ENCODE measurements at places on chromosomes 4 and X. TPM values are rescaled to one million over a fixed set of nuclear protein-coding genes. Genes with fewer than 3 reads are reported as not detected.
A peak's percentile ranks its signal among the peaks of the same experiment; 100 is the strongest.

- DNase-seq: no peak
- H3K4me3 ChIP-seq: no peak overlapping the region
- no peaks in the 10 kb centered on the region for H3K27me3 ChIP-seq
- H3K27ac ChIP-seq: no peak overlapping the region
- no peaks in the 10 kb centered on the region for H3K4me1 ChIP-seq
Observed at GRCh38 chr4:135515295-135515694, 1313.7 kb upstream of the PABPC4L start.

The AKAP4 gene
- not detected for total RNA-seq

DNA sequence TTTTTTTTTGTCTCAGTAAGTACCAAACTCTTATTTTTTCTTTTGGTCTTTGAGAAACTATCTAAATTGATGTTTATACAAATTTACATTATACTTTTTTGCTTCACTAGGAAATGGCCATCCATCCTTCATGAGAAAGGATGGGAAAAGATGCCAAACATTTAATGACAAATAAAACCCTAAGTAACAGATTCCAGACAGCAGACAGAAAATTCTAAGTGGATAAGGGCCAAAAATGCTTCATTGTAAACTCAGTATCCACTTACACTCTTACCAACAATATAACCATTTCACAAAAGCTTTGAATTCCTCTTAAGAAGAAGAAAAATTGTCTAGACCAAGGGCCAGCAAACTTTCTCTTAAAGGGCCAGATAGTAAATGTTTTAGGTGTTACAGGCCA, 3.5 kb downstream of the GUCY1B1 start:
- no peak overlapping the region for H3K4me3 ChIP-seq
- no peaks in the 10 kb centered on the region for H3K36me3 ChIP-seq
- H3K4me1 ChIP-seq: peaks cover 10% of the 10 kb centered on the region
- no peak overlapping the region for H3K27ac ChIP-seq
- no peak for DNase-seq

DNA sequence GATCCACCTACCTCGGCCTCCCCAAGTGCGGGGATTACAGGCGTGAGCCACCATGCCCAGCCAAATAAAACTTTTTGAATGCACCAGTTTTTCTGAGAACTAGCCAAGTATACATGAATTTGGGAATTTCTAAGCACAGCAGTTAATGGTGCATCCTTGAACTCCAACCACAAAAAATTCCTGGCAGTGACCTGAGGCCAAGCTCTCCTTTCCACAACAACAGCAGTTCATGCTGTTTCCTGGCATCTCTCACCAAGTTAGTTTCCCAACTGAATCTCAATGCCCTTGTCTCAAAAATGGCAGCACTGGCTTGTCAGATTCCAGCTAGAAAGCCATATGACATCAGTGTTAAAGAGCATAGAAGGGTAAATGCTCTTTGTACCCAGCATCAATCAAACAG, 15.9 kb upstream of the XKRX start:
- H3K27me3 ChIP-seq: no peaks in the 10 kb centered on the region
- H3K4me3 ChIP-seq: no peak overlapping the region
- DNase-seq: no peak
- H3K36me3 ChIP-seq: no peaks in the 10 kb centered on the region
- H3K27ac ChIP-seq: no peak overlapping the region

DNA sequence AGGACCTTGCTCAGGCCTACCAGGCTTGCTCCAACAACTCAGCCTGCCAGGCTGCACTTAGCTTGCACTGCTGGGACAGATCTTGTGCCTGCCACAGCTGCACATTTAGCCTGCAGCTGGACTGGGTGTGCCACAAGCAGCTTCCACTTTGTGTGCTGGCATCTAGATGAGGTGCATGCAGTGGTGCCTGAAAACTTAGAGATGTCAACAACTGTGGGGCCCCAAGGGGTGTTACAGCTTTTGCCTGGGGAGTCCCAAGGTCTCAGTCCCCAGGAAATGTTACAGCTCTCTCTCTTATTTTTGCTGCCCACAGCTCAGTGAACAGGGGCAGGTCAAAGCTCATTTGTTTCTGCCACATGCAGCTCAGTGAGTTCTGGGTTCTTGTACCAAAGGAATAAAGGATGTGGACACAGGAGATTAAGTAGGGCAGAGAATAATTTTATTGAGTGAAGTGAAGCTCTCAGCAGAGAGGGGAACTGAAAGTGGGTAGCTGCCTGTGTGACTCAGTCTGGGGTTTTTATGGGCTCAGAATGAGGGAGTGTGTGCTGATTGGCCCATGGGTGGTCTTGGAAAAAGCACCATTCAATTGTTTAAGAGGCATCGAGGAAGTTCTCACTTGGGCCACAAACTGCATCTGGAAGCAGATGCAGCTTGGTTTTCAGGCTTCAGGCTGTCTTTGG, 828.3 kb downstream of the TECRL start:
- H3K27ac ChIP-seq: no peak overlapping the region
- no peaks in the 10 kb centered on the region for H3K4me1 ChIP-seq
- no peaks in the 10 kb centered on the region for H3K27me3 ChIP-seq
- H3K4me3 ChIP-seq: no peak overlapping the region

- no peak overlapping the region for H3K27ac ChIP-seq
- H3K4me3 ChIP-seq: no peak overlapping the region
- H3K36me3 ChIP-seq: no peaks in the 10 kb centered on the region
- DNase-seq: peak; percentile 47
- H3K4me1 ChIP-seq: peaks cover 6% of the 10 kb centered on the region
Observed at GRCh38 chr4:110518889-110519490, 43.0 kb downstream of the ENPEP start.

DNA sequence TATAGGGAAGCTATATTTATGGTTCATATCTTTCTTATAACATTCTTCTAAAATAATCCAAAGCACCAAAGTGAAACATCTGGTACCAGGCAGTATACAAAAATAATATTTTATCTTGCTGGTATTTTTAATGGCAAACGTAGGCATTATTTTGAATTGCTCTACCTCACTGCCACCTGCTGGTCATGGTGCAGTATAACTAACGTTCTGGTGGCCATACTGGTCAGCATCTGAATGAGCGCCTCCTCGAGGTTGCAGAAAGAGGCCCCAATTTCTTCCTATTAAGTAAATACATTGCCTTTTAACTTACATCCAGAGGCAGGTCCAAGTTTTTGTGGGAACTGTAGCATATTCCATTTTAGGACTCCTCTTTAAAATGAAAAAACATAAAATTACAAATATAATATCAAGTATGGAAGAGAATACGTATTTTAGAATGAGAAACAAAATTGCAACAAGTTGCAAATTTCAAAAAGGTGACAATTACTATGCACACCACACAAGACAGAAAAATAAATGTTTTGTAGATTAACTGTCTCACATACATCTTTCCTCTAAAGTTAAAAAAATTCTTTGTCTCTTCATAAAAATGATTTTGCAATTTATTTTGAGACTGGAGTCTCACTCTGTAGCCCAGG, 22.9 kb upstream of the CWH43 start:
- no peaks in the 10 kb centered on the region for H3K36me3 ChIP-seq
- peaks cover 2% of the 10 kb centered on the region for H3K4me1 ChIP-seq
- peak; percentile 84 for DNase-seq
- H3K27ac ChIP-seq: no peak overlapping the region

The UPF3B gene
- total RNA-seq: 10.3 TPM

GRCh38 chr4:64824591-64824990, 415.3 kb upstream of the TECRL start:
- no peak for DNase-seq
- no peaks in the 10 kb centered on the region for H3K4me1 ChIP-seq
- H3K27me3 ChIP-seq: no peaks in the 10 kb centered on the region
- no peak overlapping the region for H3K4me3 ChIP-seq
- no peaks in the 10 kb centered on the region for H3K36me3 ChIP-seq
- H3K27ac ChIP-seq: no peak overlapping the region

DNA sequence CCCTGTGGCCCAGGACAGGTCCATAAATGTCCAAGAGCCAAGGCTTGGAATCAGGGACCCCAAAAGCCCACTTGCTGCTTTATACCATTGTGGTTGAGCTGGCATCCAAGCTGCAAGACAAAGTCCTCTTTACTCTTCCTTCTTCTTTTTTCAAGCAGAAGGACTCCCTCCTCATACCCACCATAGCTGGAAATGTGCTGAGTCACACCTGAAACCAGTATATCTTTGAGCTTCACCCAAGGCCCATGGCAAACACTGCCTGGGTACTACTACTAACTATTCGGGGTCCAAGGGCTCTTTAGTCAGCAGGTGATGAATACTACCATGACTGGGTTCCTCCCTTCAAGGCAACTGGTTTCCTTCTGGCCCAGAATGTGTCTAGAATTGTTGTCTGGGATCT, 37.3 kb upstream of the NMU start:
- DNase-seq: no peak
- no peak overlapping the region for H3K4me3 ChIP-seq
- peaks cover 7% of the 10 kb centered on the region for H3K27me3 ChIP-seq
- no peaks in the 10 kb centered on the region for H3K4me1 ChIP-seq
- H3K27ac ChIP-seq: no peak overlapping the region

The APLN gene
- total RNA-seq: 2.7 TPM

DNA sequence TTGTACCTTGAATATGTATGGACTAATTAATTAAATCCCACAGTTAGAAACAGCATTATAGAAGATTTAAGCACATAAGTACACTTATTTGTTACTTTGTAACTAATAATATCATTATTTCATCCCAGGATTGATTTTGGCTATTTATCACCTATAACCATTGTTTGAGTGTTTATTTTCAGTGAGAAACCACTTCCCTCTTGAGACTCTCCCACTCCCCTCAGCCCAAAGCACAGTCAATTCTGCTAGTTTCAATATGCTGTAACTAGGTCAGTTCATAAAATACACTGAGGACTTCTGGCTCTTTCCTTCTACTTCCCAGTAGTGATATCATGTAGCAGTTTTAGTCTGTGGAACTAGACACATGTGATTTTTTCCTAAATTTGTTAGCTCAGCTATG, 16.3 kb downstream of the OFD1 start:
- H3K27me3 ChIP-seq: no peaks in the 10 kb centered on the region
- no peak for DNase-seq
- peaks cover 31% of the 10 kb centered on the region for H3K4me1 ChIP-seq
- H3K27ac ChIP-seq: no peak overlapping the region
- peaks cover 49% of the 10 kb centered on the region for H3K36me3 ChIP-seq

GRCh38 chr4:88060431-88060830, 53.0 kb downstream of the PKD2 start:
- DNase-seq: no peak
- H3K36me3 ChIP-seq: peaks cover 10% of the 10 kb centered on the region
- no peaks in the 10 kb centered on the region for H3K4me1 ChIP-seq
- no peak overlapping the region for H3K27ac ChIP-seq
- H3K27me3 ChIP-seq: no peaks in the 10 kb centered on the region
- no peak overlapping the region for H3K4me3 ChIP-seq

The TMEM156 gene
- total RNA-seq: 14.1 TPM

DNA sequence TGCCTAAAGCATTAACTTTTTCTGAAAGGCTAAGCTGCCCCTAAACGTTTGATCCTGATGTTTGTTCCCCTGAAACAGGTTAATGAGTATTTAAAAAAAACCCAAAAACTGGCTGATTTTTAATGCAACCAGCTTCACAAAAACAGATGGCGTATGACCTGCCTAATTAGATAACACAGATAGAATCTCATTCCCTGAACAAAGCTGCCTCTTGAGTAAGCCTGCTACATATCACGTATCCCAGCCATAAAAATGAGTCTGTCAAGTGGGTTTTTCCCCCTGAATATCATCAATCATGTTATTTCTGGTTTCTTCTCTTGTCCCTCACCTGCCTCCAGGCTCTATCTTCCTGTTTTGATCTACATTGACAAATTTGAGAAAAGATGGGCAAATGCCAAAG, 154.2 kb upstream of the FAM9B start:
- H3K27ac ChIP-seq: no peak overlapping the region
- H3K4me1 ChIP-seq: no peaks in the 10 kb centered on the region
- no peaks in the 10 kb centered on the region for H3K27me3 ChIP-seq
- H3K36me3 ChIP-seq: no peaks in the 10 kb centered on the region
- no peak overlapping the region for H3K4me3 ChIP-seq
- no peak for DNase-seq

DNA sequence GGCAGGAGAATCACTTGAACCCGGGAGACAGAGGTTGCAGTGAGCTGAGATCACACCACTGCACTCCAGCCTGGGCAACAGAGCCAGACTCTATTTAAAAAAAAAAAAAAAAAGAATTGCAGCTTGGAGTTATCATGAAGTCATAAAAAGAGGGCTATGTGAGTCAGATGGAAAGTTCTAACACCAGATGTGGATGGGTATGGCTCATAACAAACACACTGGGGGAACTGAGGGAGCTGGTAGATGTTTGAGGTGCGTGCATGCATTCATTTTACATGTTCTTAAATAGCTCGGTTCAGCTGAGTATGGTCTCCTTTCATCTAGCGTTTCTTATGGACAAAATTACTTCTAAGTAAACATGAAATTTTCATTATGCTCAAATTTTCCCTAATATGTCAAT, 11.7 kb downstream of the TRMT2B start:
- H3K4me3 ChIP-seq: no peak overlapping the region
- peaks cover 2% of the 10 kb centered on the region for H3K4me1 ChIP-seq
- H3K27ac ChIP-seq: no peak overlapping the region
- H3K27me3 ChIP-seq: no peaks in the 10 kb centered on the region
- no peak for DNase-seq
- H3K36me3 ChIP-seq: peaks cover 30% of the 10 kb centered on the region

- no peak overlapping the region for H3K27ac ChIP-seq
- no peaks in the 10 kb centered on the region for H3K4me1 ChIP-seq
- no peaks in the 10 kb centered on the region for H3K36me3 ChIP-seq
Observed at GRCh38 chr4:181677201-181677600, 566.0 kb upstream of the TENM3 start.

The CT45A3 gene
- total RNA-seq: not detected

The FHDC1 gene
- total RNA-seq: 0.13 TPM

GRCh38 chr4:116143198-116143597, 942.2 kb downstream of the TRAM1L1 start:
- H3K27ac ChIP-seq: no peak overlapping the region
- no peaks in the 10 kb centered on the region for H3K27me3 ChIP-seq
- DNase-seq: no peak
- no peaks in the 10 kb centered on the region for H3K36me3 ChIP-seq
- no peaks in the 10 kb centered on the region for H3K4me1 ChIP-seq

The GPR143 gene
- total RNA-seq: not detected

The EFHC2 gene
- total RNA-seq: 0.53 TPM

- H3K4me3 ChIP-seq: no peak overlapping the region
- H3K27ac ChIP-seq: no peak overlapping the region
- H3K4me1 ChIP-seq: no peaks in the 10 kb centered on the region
- peaks cover 8% of the 10 kb centered on the region for H3K27me3 ChIP-seq
Observed at GRCh38 chr4:100285121-100285520, 94.9 kb upstream of the DDIT4L start.
